SW480 (cell line): ENCODE measurements at places on chromosomes 11 and 22.

DNA sequence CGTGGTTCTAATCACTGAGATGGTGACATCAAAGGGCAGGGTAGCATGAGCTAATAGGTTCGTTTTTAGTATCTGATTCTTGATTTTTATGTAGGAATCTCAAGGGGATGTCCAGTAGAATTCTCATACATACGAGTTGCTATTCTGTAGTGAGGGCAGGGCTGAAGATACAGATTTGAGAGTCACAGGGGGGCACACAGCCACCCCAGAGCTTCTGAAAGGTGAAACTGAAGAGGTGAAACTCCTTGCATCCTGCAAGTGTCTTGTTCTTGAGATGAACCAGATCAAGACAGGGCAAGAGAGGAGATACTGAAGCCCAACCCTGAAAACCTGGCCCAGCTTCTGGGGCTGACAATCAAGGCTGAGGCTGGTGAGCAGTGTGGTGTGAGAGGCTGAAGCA is 35.6 kb upstream of the TMEM123 start:
- DNase-seq, result no peak

GRCh38 chr22:31244046-31244942 is 32.2 kb downstream of the LIMK2 start:
- DNase-seq, result peak; percentile 39

GRCh38 chr11:127000981-127001380 is 411 bp upstream of the KIRREL3 start:
- no peak for DNase-seq

GRCh38 chr11:116882386-116882785 is 45.0 kb upstream of the APOA1 start:
- peak; percentile 9 for DNase-seq

GRCh38 chr11:64539239-64539638 is 51.8 kb upstream of the SLC22A12 start:
- DNase-seq, result no peak

DNA sequence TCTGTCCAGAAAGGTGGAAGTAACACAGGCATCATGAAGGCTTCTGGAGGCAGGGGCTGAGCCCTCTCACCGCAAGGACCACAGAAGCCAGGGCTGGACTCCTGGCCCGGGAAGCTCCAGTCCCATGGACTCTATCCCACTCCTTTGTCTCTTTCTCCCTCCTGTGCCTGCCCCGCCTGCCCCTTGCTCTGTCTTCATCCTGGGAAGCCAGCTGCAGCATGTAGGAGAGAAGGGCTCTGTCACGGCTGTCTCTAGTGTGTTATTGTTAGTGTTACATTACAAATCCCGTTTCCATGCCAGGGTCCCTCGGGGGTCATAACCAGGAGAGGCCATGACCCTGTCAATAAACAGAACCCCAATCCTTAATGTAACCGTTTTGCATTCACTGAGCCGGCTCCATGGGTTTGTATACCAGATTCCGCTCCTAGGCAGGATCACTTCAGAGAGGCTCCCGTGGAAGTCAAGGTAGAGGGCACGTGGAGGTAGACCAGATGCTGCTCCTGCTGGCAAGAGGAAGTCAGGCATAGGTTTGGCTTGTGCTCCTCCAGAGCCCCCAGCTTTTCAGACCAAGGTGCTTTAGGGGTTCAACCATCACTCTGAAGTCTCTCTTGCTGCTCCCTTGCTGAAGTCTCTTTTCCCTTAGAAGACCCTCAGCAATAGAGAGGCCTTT is 293.2 kb downstream of the ETS1 start:
- no peak for DNase-seq

GRCh38 chr11:35791088-35791958 is 128.7 kb downstream of the TRIM44 start:
- no peak for DNase-seq
